ENCODE measurements at places on chromosomes 16 and 17. TPM values are rescaled to one million over a fixed set of nuclear protein-coding genes. Genes with fewer than 3 reads are reported as not detected.

Gene ZDHHC1
- total RNA-seq: 11.5 TPM

Gene ZNF232
- 6.8 TPM for total RNA-seq

Gene LGALS9B
- not detected for total RNA-seq

Gene SULT1A2
- total RNA-seq: 0.52 TPM

All from skeletal muscle tissue (tissue), 5 donors.